ENCODE measurements at places on chromosomes 7 and 10.

GRCh38 chr7:19020711-19021110 is 96.7 kb downstream of the TWIST1 start:
- DNase-seq, result no peak

DNA sequence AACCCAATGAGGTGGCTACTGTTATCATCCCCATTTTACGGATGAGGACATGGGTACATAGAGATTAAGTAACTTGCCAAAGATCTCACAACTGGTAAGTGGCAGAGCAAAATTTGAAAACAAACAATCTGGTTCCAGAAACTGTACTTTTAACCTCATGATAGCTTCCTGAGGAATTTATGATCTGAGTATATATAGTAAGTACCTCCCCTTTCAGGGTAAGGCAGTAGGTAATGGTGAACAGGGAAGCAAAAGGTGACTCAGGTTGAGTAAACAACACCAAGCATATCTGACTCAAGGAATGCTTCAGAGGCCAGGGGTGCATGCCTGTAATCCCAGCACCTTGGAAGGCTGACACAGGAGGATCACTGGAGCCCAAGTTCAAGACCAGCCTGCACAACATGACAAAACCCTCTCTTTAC is 21.1 kb downstream of the KLLN start:
- no peak for DNase-seq

DNA sequence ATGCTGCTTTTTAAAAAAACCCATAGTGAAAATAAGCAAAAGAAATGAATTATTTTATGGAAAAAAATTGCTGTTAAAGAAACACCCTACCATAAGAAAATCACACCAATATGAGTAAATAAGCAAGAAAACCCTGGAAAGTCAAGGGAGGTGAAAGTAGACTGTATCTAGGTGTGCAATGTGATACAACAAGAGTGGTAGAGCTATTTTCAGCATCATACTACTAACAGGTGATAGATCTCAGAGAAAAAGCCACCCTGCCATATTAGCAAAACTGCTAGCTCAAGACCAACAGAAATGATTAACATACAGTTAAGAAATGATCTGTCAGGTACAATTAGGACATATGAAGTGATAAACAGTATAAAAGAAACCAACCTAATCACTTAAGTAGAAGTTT is 54.8 kb downstream of the UBE2H start:
- no peak for DNase-seq

DNA sequence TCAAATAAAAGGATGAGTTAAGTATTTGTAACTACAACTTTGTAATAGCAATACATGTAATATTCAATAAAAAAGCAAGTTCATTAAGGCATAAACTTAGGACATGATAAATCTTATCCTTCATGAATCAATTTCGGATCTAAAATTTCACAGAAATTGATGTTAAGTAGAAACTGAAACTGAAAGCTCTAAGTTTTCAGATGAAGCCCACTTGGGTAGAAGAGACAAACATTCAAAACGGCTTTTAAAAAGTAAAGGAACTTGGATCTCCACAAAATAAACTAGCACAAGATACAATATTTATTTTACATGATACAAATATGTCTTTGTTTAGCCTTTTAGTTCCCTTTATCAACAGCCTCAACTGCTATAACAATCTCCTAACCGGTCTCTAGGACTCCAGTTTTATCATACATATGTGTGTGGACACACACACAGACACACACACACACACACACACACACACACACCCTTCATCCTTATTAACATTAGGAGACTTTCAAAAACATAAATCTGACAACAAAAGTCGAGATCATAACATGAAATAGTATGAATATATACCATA is 83.7 kb downstream of the USP6NL start:
- no peak for DNase-seq

DNA sequence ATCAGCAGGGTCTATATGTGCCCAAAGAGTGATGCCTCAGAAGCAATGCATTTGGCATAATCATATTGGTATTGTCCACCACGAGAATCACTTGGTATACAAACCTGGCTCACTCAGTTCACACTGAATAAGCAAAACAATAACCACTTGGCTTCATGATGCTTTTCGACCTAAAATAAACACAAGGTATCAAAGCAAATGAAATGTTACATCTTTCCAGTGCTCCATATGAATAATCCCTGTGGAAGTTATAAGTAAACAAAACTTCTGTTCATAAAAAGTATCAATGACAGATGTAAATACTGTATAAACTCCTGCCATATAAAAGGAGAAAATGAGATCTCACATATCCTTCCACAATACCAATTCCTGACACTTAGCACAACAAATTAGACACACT is 29.8 kb upstream of the EBLN1 start:
- DNase-seq, result no peak

GRCh38 chr10:32347363-32348022 is 535 bp upstream of the EPC1 start:
- no peak for DNase-seq

Data from activated naive CD4-positive, alpha-beta T cell (primary cell).